ENCODE measurements at places on chromosomes 13 and 19.

GRCh38 chr19:39696387-39696786 lies 7.9 kb upstream of the LGALS14 start:
- no peak for DNase-seq

DNA sequence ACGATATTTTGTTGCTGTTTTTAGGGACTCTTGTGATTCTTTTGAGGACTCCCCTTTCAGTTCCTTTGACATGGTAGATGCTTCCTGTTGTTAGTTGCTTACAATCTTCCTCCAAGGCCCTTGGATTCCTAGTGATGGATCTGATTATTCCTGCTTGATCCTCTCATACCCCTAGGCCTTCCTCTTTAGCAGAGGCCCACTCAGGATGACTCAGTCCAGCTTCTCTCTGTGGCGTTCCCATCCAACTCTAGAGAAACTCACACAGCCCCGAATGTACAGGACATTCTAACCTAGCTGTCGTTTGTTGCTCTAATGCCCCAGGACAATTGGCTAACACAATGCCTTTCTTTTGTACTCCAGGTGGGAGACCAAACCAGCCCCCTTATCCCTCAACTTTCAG lies 191.4 kb downstream of the POSTN start:
- no peak for DNase-seq

DNA sequence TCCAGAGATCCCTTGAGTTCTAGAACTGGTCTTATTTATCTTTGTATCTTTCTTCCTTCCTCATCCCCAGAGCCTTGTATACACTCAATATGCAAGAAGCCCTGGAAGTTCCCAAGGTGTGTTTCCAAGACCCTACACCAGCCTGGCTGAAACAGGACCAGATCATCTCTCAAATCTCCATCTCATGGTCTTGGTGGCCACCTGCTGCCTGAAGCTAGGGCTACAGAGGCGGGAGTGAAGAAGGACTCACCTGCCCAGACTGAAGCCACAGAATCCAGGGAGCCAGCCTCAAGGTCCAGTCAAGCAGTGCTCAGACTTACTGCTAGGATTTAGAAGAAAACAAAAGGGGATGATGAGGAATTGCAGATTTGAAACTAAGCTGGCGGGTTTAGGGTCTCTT lies 6.1 kb upstream of the CYSLTR2 start:
- no peak for DNase-seq

- no peak for DNase-seq
These were observed 1.8 kb downstream of the CCDC122 start for GRCh38 chr13:43877766-43878165.

DNA sequence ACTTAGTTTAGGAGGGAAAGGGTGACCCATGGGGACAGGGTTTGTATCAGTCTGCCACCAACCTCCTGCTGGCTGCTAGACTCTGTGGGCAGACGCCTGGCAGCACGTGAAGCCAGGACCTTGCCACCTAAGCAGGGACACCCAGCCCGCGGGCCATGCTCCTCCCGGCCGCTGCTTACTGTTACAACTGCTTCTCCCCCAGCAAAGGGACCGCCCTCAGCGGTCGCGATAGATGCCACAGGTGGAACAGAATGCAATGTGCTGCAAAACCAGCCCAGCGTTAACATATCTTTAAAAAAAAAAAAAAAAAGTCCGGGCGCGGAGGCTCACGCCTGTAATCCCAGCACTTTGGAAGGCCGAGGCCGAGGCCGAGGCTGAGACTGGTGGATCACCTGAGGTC lies 1.9 kb upstream of the RHPN2 start:
- DNase-seq: no peak

DNA sequence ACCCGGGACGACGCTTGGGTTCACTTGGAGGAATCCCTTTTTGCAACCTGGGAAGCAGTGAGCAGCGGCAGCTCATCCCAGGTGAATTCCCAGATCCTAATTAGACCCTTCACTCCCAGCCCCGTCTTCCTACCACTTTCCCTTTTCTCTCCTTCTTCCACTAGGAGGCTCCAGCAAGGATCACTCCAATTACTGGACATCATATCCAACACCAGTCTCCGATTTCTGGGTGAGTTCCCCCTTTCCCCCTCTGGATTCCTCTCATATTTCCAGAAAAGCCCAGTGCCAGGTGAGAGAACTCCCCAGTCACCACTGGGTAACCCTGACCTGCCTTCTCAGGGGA lies 17.1 kb upstream of the ZSCAN4 start:
- DNase-seq: no peak

- DNase-seq: peak; percentile 29
These were observed 493 bp downstream of the YIPF2 start for GRCh38 chr19:10927730-10928562.

DNA sequence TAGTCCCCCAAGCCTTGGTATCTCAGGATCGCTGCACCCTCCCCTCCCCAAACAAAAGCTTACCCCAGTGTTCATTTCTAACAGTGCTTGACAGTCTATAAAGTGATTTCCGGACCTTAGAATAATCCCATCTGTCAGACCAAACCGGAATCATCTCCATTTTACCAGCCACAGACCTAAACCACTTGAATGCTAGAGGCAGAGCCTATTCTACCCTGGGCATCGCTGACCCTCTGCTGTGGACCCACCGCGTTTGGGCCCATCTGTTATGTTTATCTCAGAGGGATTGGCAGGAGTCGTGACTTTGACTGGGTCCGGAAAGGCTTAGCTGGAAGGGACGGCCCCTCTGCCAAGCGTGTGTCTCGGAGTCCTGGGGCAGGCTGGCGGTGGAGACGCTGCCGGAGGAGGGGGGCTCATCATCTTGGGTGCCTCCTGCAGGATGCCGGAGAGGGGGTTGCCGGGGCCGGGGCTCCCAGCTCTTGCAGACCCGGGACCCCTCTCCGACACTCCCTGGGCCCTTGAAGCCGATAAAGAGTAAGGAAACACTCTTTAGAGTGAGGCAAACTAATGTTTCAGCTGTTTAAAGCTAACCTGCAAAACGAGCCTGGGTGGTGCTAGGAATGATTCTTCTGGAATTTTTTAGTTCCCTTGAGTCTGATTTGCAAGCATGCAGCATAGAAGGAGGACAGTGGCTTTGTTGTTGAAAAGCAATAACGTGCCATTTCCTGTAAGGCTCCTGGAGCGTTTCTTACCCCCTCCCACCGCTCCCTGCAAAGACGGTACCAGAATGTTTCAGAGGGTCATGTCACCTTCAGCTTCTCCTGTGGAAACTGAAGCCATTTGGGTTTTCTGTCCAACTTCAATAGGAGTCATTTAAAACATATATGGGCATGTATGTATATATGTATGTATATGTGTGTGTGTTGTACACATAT lies 1.3 kb downstream of the SLC25A42 start:
- peak; percentile 32 for DNase-seq

- DNase-seq: peak; percentile 17
These were observed 96.0 kb downstream of the UBL3 start for GRCh38 chr13:29754473-29754806.

DNA sequence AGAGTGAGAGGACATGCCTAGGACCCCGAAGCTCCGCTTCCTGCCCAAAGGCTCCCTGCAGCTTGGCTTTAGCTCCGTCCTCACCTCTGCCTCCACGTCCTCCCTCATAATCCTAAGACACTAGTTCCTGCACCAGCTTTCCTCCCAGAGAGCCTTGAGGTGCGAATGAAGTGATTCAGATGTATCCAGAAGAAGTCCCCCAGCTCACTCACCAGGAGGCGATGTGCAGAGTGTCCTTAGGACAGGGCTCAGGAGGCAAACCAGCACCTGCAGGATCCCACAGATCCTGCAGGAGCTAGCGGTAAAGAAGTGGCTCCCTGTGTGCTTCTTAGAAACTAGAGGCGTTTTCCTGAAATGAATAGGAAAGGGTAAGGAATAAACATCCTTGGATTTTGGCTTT lies 109.7 kb downstream of the HSPH1 start:
- DNase-seq: no peak

- DNase-seq: no peak
These were observed 257.0 kb downstream of the TSHZ3 start for GRCh38 chr19:31092274-31092673.

GRCh38 chr19:49362929-49363267 lies 682 bp upstream of the TEAD2 start:
- DNase-seq: peak; percentile 33

DNA sequence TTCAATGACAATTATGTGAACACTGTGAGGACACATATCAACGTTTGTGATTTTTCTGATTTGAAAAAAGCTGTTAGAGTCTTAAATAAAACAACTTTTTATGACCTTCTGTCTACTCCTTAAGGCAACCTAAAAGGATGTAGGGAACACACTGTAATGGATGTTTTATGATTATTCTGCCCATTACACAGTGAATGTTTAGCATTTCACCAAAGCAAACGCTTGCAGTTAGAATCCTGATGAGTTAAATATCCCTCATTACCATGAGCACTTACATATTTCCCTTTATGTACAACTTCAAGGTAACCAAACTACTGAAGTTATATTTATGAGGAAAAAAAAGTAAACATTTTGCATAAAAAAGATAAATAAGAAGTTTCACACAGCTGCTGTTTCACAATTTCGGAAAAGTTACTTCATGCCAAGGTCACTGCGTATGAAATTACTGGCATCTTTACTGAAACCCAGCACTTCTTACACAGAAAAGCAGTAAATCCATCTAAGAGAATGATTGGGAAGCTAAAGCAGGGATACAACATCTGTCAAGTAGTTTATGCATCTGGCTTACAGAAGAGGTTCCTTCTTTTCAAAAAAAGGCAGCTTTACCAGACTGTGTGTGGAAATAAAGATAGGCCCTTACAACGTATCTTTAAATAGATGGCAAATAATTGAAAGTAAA lies 733.7 kb upstream of the ATXN8OS start:
- no peak for DNase-seq

DNA sequence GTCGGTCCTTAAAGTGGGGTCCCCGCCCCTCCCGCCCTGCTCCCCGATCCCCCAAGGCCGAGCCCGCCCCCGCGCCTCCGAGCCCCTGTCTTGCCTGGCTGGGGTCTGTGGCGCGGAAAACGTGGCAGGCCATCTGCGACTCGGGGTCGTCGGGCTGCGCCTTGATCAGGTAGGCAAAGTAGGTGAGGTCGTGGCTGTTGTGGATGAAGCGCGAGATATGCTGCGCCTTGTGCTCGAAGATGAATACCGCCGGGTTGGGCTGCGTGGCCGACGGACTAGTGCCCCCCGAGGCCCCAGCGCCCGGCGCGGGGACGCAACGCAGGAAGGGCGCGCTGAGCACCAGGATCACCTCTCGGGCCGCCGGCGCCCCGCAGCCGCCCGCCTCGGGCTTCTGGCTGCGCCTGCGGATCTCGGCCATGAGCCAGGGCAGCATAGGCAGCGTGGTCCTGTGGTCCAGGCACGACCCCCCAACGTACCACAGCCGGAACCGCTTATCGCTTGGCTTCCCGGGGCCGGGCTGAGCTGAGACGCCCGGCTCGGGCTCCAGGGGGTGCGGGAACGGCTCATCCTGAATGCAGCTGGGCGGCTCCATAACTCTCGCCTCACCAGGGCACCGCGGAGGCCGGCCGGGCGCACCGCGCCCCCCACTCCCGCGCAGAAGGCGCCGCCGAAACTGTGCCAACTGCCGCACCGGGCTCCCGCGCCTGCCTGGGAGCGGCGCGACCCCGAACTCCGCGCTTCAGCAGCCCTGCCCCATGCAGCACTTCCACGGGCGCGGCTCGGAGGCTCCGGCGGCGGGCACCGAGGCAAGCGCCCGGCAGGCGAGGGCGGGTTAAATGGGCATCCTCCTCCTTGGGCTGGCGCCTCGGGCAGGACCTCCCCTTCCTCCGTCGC lies 546 bp downstream of the TBC1D4 start:
- DNase-seq: peak; percentile 42

DNA sequence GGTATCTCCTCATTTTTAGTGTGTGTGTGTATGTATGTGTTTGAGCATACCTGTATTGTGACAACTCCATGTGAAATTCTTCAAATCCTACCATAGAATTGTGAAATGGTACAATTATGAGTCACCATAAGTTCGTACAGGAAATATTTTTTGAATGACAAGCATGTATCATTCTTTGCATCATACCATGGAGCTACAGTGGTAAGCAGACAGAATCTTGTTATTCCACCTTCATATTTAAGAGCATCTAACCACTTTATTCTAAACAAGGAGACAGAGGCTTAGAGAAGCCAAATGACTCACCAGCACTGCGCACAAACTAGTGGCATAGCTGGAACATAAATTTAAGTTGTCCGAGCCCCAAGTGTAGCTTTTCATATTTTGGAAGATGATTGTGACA lies 4.5 kb upstream of the EPSTI1 start:
- peak; percentile 50 for DNase-seq

DNA sequence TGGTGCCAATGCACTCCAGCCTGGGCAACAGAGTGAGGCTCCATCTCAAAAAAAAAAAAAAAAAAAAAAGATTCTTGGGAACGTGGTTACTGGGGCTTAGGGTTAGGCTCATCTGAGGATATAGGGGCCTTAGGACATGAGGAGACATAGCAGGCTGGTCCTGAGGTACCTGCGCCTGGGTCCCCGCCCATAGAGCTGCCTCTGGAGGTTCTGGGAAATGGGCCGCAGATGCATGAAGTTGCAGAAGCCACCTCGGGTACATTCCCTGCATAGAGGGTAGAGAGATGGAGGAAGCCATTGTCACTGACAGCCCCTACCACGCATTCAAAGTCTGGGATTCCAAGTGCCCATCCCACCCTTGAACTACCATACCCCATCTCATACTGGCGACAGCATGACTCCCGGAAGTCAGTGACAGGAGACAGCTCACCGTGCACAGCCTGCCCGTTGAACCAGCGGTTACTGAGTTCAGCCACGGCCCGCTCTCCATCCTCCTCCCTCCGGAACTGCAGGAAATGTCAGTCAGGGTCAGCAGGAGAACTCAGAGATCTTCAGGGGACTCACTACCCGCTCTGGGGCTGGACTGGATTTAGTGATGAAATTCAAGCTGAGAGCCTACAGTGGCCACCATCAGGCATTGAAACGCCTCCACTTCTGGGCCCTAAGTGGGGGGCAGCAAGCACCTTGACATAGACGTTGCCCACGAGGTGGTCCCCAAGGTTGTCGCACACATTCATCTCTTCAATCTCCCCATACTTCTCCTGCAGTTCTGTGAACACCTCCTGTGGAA lies 1.4 kb downstream of the U2AF1L4 start:
- no peak for DNase-seq

DNA sequence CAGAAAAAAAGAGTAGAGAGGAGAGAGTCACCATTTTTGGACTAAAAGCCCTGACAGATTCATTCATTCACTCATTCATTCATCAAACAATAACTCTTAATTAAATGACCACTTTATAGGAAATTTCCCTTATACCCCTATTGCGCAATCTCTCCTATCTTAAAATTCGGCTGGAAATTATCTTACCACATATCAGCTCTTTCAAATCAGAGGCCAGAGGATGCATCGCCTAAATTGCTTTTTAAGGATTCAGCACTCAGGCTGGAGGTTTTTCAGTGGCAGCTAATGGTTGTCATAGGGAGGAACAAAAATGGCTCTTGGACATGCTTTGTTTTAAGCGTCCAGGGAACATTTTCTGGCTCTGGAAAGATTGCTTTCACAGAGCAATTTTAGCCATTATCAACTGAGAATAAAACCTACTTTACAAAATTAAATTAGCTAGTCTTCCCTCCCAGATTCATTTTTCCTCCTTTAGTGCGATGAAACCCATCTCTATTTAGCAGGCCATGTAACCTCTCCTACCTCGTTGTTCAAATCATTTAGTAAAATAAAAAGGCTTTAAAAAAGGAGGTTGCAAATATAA lies 115.2 kb downstream of the OLFM4 start:
- DNase-seq: no peak
